Articular chondrocyte of knee joint (primary cell): ENCODE measurements at places on chromosomes 4 and X. TPM values are rescaled to one million over a fixed set of nuclear protein-coding genes. Genes with fewer than 3 reads are reported as not detected.

STOX2 gene
- total RNA-seq = 2.6 and 3.8 TPM in 2 replicates

ZNF630 gene
- 2.0 and 2.3 TPM in 2 replicates for total RNA-seq

RIPPLY1 gene
- 0.13 TPM in 1 of 2 replicates, not detected in the other for total RNA-seq

SSX2 gene
- not detected in 2 replicates for total RNA-seq

TASL gene
- not detected in 2 replicates for total RNA-seq

PCSK1N gene
- total RNA-seq = 0.13 and 0.32 TPM in 2 replicates

TEX13D gene
- not detected in 2 replicates for total RNA-seq

TCEAL2 gene
- total RNA-seq = 2.6 and 4.6 TPM in 2 replicates

CEP135 gene
- total RNA-seq = 8.0 and 9.3 TPM in 2 replicates

DOK7 gene
- 0.13 and 0.22 TPM in 2 replicates for total RNA-seq

ENOX2 gene
- 10.3 and 13.5 TPM in 2 replicates for total RNA-seq

XAGE1A gene
- total RNA-seq = not detected in 2 replicates

MAGEA12 gene
- total RNA-seq = not detected in 2 replicates
